ENCODE measurements at places on chromosomes 4 and X.

GRCh38 chr4:39036172-39036571 is 4.0 kb upstream of the TMEM156 start:
- DNase-seq: no peak

- DNase-seq: no peak
Measured at GRCh38 chr4:110106931-110107296, 91.5 kb downstream of the ELOVL6 start.

- no peak for DNase-seq
Measured at GRCh38 chr4:54902271-54902670, 223.1 kb downstream of the KDR start.

DNA sequence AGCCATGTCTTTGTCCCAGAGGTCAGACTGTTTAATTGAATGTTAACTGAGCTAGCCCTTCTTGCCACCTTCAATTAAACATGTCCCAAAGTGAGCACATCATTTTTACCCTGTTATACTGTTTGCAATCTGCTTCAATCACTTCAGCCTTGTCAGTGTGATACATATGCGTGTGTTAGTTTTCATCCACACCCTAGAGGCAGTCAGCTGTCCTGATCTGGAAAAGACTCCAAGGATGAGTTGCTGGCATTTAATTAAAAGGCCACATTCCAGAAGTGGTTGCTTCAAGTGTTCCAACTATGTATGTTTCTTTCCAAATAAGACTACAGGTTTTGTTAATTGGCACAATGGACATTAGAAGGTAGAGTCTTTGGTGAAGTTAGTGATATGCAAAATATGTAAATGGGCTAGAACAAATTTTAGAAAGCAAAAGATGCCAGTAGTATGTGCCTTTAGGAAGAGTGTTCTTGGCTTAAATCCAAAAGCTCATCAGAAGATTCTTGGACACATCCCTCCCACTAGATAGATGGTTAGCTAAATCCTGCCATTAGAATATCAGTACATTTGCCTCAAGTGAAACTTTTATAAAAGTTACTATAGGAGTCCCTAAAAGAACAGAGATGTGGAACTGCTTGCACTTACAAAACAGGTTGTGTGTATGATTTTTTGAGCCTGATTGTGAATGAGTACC is 79.5 kb upstream of the SLIT2 start:
- no peak for DNase-seq

GRCh38 chrX:31058284-31058683 is 13.6 kb downstream of the FTHL17 start:
- no peak for DNase-seq

Measured in HL-60 (cell line).